ENCODE measurements at places on chromosomes 4 and X. TPM values are rescaled to one million over a fixed set of nuclear protein-coding genes. Genes with fewer than 3 reads are reported as not detected.

- H3K36me3 ChIP-seq: no peaks in the 10 kb centered on the region
- no peak overlapping the region for H3K4me3 ChIP-seq
- H3K4me1 ChIP-seq: peaks cover 3% of the 10 kb centered on the region
Measured at GRCh38 chr4:4256799-4257198, 8.8 kb upstream of the TMEM128 start.

Gene ADH1C
- not detected for total RNA-seq

GRCh38 chr4:88610771-88611170 lies 18.5 kb downstream of the HERC3 start:
- H3K27me3 ChIP-seq: no peaks in the 10 kb centered on the region
- peaks cover 67% of the 10 kb centered on the region for H3K36me3 ChIP-seq
- peaks cover 61% of the 10 kb centered on the region for H3K4me1 ChIP-seq

- no peak overlapping the region for H3K4me3 ChIP-seq
- no peaks in the 10 kb centered on the region for H3K4me1 ChIP-seq
- no peak for DNase-seq
- H3K27ac ChIP-seq: no peak overlapping the region
Measured at GRCh38 chr4:97942137-97942536, 201.1 kb downstream of the STPG2 start.

DNA sequence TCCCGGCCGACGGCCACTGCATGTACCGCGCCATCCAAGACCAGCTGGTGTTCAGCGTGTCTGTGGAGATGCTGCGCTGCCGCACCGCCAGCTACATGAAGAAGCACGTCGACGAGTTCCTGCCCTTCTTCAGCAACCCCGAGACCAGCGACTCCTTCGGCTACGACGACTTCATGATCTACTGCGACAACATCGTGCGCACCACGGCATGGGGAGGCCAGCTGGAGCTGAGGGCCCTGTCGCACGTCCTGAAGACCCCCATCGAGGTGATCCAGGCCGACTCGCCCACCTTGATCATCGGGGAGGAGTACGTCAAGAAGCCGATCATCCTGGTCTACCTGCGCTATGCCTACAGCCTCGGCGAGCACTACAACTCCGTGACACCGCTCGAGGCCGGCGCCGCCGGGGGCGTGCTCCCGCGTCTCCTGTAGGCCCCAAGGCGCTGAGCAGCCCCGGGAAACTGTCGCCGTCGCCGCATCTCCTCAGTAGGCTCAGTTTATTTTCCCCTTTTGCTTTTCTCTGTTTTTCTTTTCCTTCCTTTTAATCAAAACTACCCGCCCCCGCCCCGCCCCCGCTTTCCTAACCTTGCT lies 799 bp downstream of the OTUD6A start:
- peaks cover 6% of the 10 kb centered on the region for H3K27me3 ChIP-seq
- no peaks in the 10 kb centered on the region for H3K36me3 ChIP-seq
- no peak overlapping the region for H3K4me3 ChIP-seq
- DNase-seq: no peak
- no peak overlapping the region for H3K27ac ChIP-seq

- peaks cover 3% of the 10 kb centered on the region for H3K4me1 ChIP-seq
- no peak overlapping the region for H3K4me3 ChIP-seq
- no peak for DNase-seq
- no peak overlapping the region for H3K27ac ChIP-seq
- H3K36me3 ChIP-seq: no peaks in the 10 kb centered on the region
- peaks cover 6% of the 10 kb centered on the region for H3K27me3 ChIP-seq
Measured at GRCh38 chr4:121053601-121054143, 18.7 kb downstream of the NDNF start.

- H3K4me3 ChIP-seq: no peak overlapping the region
- no peak overlapping the region for H3K27ac ChIP-seq
- no peaks in the 10 kb centered on the region for H3K27me3 ChIP-seq
- no peaks in the 10 kb centered on the region for H3K36me3 ChIP-seq
Measured at GRCh38 chrX:131802836-131803626, 220.1 kb upstream of the STK26 start.

Gene WDFY3
- total RNA-seq: 0.52 TPM

- no peak for DNase-seq
- no peak overlapping the region for H3K4me3 ChIP-seq
- no peaks in the 10 kb centered on the region for H3K4me1 ChIP-seq
- H3K27ac ChIP-seq: no peak overlapping the region
Measured at GRCh38 chrX:17488036-17488435, 113.0 kb downstream of the NHS start.

Gene MSX1
- 0.10 TPM for total RNA-seq

Measured in activated naive CD8-positive, alpha-beta T cell treated with anti-CD3 and anti-CD28 coated beads for 36 hours (primary cell).